Muscle of arm (tissue), 14 donors: ENCODE measurements at places on chromosomes 13 and 19. TPM values are rescaled to one million over a fixed set of nuclear protein-coding genes. Genes with fewer than 3 reads are reported as not detected.

PRTN3 gene
- polyA plus RNA-seq = 0.97 TPM

ZNF667 gene
- polyA plus RNA-seq = not detected

KLHL1 gene
- not detected for polyA plus RNA-seq

ZNF382 gene
- polyA plus RNA-seq = 5.6 TPM

ZNF541 gene
- 0.17 TPM for polyA plus RNA-seq

LILRA5 gene
- polyA plus RNA-seq = 0.62 TPM

C1QTNF9 gene
- 5.4 TPM for polyA plus RNA-seq

ZNF208 gene
- 0.38 TPM for polyA plus RNA-seq
